ENCODE measurements at places on chromosomes 6 and 20. TPM values are rescaled to one million over a fixed set of nuclear protein-coding genes. Genes with fewer than 3 reads are reported as not detected.

GRCh38 chr6:147588469-147588868 lies 80.0 kb downstream of the SAMD5 start:
- no peak for DNase-seq

GRCh38 chr20:12051206-12052163 lies 133.8 kb downstream of the BTBD3 start:
- DNase-seq: no peak

DNA sequence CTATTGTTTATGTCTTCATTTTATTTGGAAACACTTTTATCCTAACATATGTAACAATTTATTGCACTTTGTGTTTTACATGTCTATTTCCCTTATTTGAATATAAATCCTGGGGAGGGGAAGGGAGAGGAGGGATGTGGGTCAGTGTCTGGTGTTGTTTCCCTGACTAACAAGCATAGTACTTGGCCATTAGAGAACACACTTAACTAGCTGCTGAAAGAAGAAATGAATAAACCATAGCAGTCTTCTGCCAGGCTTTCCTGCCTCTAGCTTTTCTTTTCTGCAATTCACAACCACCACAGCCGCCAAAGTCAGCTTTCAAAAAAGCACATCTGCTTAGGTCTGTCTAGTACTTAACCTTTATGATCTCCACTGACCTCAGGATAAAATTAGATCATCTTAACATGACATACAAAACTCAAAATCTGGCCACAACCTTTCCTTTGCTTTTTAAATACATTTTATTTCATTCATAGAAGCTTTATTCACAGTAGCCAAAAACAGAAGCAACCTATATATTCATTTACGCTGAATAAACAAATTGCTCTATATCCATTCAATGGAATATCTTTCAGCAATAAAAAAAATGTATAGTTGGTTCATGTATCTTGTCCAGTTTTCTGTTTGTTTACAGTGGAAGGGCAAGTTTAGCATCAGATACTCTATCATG lies 16.3 kb downstream of the PDSS2 start:
- no peak for DNase-seq

GRCh38 chr20:31679357-31680285 lies 41.9 kb downstream of the COX4I2 start:
- DNase-seq: peak; percentile 4

Gene RBM24
- total RNA-seq: 2.0 TPM
